ENCODE measurements at places on chromosomes 2 and 18.

DNA sequence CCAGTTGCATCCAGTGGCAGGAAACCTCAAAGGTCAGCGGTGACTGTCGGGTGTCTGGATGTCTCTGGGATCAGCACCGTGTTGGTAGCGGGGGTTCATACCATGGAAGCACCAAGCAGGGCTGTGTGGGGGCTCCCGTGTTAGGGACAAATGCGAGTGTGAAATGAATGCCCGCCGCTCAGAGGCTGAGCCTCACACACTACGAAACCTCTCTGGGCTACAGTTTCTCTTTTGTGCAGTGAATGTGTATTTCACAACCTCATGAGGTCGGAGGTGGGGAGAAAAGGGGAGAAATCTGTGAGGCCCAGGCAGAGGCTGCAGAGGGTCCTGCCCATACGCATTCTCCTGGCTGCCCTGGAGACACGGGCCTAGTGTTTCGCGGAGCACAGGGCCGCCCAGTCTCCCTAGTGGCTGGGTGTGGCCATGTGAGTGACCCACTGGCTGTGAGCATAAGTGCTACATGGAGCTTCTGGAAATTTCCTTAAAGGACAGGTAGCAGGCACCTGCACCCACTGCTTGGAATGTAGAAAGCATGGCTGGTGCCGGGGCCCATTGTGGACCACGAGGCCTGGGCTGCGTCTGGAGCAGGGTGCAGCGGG, 138.0 kb upstream of the GLI2 start:
- no peak for DNase-seq

GRCh38 chr2:85578243-85579180, 1.1 kb downstream of the VAMP8 start:
- DNase-seq: no peak

DNA sequence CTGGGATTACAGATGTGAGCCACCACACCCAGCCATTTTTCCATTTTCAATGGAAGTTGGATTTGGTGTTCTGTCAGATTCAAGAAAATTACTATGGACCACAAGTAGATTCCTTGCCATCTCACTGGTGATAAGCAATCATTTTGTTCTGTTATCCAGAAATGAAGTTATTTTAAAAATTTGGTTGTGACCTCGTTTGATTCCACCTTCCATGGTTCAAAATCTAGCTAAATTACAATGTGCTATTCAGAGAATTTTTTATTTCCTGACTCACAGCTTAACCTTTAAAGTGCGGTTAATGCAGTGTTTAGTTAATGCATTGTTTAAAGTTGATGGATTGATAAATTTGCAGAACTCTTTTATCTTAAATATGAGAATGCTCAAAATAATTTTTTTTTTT, 243.2 kb upstream of the BOD1L2 start:
- DNase-seq: no peak

- no peak for DNase-seq
These were observed 54.7 kb downstream of the FARP2 start for GRCh38 chr2:241410739-241411176.

DNA sequence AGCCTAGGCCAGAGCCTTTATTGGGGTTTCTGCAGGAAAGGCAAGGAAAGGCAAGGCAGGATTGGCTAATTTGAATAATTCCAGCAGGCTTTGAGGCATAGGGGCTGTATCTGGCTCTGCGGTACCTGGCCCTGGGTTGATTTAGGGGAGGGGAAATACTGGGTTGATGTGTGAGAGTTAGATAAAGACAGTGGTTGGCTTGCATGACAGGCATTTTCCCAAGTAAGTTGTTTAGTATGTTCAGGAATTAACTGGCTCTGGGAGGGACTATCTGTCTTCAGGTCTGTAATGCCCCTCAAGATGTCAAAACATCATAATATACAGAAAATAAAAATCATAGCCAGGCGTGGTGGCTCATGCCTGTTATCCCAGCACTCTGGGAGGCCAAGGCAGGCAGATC, 98.7 kb downstream of the UBR3 start:
- DNase-seq: no peak

- no peak for DNase-seq
These were observed 250 bp downstream of the ACTR1B start for GRCh38 chr2:97663626-97663961.

GRCh38 chr2:69177785-69178636, 165.0 kb downstream of the ANTXR1 start:
- no peak for DNase-seq

DNA sequence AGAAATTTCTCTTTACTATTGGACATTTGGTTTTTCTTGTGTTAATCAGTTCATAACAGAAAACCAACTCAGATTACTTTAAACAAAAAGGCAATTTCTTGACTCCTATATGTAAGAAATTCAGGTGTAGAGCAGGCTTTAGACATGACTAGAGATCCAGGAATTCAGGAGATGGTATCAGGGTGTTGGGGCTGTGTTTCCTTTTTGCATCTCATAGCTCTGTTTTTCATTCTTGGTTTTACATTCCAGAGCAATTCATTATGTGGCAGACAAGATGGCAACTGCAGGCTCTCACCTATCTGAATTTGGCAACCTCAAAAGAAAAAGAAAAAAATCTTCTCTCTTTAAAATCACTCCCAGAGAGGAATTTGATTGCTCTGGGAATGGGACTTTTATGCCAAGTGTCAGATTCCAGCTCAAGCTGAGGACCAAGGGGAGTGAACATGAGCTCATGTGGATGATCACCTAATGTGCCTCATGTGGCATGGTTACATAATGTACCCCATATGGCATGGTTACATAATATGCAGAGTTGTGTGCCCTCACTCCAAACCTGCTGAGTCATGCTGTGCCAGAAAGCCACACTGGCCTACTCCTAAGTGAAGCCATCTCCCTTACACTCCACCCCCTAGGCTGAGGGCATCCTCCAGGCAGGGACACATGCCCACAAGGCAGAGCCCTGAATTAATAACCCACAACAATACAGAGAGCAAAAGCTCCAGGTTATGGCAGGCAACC, 282.7 kb downstream of the MBD2 start:
- DNase-seq: no peak

DNA sequence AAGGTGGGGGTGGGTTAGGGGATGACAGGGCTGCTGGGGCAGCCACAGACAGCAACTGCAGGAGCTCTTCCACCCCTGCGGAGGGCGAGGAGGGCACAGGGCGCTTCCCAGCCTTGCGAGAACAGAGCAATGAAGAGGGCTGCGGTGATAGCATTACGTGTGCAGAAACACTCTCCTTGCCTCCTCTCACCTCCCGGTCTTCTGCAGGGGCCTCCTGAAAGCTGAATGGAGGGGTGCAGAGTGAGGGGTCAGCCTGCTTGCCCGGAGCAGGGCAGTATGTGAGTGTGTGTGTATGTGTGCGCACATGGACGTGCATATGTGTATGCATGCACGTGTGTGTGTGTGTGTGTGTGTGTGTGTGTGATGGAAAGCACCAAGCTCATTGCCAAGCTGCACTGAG, 29.5 kb upstream of the IL1R2 start:
- no peak for DNase-seq

DNA sequence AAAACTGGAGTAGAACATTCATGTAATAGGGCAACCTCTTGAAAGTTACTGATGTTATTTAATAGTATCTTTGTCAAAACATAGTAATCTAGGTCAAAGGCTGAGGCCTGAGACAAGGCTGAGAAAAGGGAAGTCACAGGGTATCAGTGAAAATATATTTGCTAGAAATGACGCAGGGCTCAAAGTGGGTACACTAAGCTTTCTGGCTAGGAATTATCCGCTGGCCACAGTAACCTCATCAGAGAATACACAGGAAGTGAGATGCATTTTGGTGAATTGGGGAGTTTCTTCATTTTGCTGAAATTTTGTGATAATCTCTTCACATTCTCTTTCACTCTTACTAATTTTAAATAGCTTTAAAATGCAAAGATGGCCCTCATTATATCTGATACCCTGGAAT, 206.8 kb downstream of the OTX1 start:
- DNase-seq: no peak

DNA sequence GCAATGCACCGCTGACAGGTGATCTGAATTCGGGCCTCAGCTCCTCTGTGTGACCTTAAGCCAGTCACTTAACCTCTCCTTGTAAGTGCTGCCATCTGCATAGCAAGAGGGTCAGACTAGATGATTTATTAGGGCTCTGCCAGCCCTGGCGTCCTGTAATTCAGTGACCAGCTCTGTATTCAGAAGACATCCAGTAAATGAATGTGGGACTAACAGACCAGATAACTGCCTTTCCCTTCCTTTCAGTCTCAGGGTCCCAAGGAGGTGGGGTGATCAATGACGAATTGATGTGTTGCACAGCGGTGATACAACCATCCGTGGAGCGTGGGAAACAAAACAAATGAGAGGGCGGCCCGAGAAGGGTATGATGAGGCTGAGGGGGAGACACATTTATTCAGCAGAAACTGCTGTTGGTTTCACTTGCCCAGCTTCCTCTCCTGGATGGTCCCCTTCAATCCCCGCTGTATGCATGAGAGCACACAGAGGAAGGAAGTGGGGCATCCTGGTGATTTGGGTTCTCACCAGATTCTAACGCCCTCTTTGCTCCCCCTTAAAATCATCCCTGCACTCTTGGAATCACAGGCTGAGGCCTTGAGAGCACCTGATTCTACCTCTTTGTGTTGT, 92.8 kb downstream of the VIT start:
- no peak for DNase-seq

GRCh38 chr2:69933839-69934613, 19.1 kb downstream of the MXD1 start:
- DNase-seq: no peak

GRCh38 chr2:51350100-51350499, 318.2 kb upstream of the NRXN1 start:
- no peak for DNase-seq

- no peak for DNase-seq
These were observed 443.9 kb upstream of the MYT1L start for GRCh38 chr2:2775018-2775417.

DNA sequence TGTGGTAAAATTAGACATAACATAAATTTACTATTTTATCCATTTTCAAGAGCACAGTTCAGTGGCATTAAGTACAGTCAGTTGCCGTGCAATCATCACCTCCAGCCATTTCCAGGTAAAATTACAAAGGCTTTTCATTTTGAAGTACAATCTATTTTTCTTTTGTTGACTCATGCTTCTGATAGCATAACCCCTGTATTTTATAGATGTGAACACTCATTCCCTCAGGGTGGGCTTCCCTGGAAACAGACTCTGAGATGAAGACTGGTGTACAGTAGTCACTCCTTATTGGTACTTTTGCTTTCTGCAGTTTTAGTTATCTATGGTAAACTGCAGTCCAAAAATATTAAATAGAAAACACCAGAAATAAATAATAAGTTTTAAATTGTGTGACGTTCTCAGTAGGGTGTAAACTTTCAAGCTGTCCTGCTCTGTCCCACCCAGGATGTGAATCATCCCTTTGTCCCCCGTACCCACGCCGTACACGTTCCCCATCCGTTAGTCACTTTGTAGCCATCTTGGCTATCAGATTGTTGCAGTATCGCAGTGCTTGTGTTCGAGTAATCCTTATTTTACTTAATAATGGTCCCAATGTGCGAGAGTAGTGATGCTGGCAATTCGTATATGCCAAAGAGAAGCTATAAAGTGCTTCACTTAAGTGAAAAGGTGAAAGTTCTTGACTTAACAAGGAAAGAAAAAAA, 41.1 kb upstream of the NAB1 start:
- no peak for DNase-seq

- DNase-seq: no peak
These were observed 3.0 kb downstream of the ACOXL start for GRCh38 chr2:110735366-110735765.

- no peak for DNase-seq
These were observed 54.7 kb upstream of the ETAA1 start for GRCh38 chr2:67342394-67342793.

- no peak for DNase-seq
These were observed 695.5 kb upstream of the DDX18 start for GRCh38 chr2:117118994-117119393.

GRCh38 chr2:154992826-154993225, 294.3 kb downstream of the KCNJ3 start:
- no peak for DNase-seq

DNA sequence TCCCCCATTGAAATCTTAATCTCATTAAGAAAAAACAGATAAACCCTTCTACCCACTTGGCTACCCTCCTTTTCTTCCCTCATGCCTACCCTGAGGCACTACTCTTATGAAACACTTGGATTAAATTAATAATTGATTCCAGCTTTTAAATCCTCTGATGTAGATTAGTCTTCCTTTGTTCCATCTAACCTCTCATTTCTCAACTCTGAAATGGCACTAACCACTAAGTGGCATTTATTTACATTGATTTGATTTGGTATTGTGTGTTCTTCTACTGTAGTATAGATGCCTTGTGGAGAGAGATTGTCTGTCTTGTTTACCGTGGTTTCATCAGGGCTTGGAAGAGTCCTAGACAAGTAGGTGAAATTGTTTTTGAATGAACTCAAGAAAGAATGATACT, 26.7 kb downstream of the ITGA4 start:
- no peak for DNase-seq

DNA sequence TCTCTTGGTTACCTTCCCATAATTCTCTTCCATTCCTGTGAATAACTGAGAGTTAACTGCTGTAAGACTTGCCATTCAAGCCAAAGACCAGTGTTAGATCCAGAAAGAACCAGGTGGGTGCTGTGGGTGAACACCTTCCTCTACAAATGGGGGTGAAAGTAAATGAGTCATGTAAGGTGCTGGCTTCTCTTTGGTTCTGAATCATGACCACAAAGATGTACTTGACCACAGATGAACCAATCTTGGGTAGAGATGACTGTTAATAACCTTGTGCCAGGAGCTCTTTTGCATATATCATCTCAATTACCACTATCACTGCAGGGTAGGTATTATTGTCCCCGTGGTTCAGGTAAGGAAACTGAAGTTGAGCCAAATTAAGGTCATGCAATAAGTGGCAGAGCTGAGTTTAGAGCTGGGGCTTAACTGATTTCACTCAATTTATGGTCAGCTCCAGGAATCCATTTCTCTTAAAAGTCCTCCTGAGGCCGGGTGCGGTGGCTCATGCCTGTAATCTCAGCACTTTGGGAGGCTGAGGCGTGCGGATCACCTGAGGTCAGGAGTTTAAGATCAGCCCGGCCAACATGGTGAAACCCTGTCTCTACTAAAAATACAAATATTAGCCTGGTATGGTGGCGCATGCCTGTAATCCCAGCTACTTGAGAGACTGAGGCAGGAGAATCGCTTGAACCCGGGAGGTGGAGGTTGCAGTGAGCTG, 244.9 kb upstream of the CXCR4 start:
- no peak for DNase-seq

GRCh38 chr18:48963586-48964470, 13.1 kb upstream of the SMAD7 start:
- DNase-seq: no peak

DNA sequence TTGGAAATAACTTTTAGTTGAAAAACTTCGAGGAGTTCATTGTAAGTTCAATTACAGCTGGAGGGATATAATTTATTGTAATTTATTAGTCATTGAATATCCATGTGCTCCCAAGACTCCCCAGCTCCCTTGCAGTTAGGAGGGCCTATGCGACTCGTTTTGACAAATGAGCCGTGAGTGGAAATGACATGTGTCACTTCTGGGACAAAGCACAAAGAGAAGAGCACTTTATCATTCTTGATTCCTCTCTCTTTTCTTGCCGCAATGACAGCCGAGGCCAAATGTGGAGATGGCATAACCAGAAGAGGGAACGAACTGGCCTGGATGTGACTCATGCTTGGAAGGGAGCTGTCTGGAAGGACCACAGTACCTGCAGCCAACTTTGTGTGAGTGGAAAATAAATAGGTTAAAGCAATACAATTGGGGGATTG, 44.2 kb upstream of the ITSN2 start:
- no peak for DNase-seq

GRCh38 chr2:233768076-233768475, 8.0 kb downstream of the UGT1A1 start:
- DNase-seq: no peak

- DNase-seq: no peak
These were observed 14.7 kb upstream of the BCL11A start for GRCh38 chr2:60567919-60568768.

Measured in activated T-helper 1 cell treated with anti-CD3 and anti-CD28 coated beads, Interleukin-2, amount 50 U/mL, for 16 hours (primary cell).